ENCODE measurements at places on chromosomes 13 and 19.

DNA sequence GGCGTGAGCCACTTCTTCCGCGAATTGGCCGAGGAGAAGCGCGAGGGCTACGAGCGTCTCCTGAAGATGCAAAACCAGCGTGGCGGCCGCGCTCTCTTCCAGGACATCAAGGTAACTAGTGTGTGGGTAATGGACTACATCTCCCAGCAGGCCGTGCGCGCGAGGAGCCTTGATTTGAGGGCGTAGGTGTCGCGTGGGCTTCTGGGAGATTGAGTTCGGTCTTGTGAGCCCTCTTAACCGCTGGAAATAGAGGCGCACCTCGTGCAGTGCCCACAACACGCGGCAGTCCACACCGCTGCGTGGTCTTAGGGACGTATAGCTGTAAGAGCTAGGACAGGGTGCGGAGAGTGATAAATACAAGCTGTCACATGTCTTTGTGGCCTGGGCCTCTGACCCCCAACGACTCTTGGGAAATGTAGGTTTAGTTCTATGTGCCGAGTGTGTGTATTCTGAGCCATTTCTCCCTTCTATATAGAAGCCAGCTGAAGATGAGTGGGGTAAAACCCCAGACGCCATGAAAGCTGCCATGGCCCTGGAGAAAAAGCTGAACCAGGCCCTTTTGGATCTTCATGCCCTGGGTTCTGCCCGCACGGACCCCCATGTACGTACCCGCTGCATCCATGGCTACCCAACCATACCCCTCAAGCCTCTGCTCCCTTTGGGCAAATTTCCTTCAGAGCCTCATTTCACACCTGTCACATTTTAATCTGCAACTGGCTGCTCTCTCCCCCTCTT is 864 bp downstream of the FTL start:
- peak; percentile 95 for DNase-seq

DNA sequence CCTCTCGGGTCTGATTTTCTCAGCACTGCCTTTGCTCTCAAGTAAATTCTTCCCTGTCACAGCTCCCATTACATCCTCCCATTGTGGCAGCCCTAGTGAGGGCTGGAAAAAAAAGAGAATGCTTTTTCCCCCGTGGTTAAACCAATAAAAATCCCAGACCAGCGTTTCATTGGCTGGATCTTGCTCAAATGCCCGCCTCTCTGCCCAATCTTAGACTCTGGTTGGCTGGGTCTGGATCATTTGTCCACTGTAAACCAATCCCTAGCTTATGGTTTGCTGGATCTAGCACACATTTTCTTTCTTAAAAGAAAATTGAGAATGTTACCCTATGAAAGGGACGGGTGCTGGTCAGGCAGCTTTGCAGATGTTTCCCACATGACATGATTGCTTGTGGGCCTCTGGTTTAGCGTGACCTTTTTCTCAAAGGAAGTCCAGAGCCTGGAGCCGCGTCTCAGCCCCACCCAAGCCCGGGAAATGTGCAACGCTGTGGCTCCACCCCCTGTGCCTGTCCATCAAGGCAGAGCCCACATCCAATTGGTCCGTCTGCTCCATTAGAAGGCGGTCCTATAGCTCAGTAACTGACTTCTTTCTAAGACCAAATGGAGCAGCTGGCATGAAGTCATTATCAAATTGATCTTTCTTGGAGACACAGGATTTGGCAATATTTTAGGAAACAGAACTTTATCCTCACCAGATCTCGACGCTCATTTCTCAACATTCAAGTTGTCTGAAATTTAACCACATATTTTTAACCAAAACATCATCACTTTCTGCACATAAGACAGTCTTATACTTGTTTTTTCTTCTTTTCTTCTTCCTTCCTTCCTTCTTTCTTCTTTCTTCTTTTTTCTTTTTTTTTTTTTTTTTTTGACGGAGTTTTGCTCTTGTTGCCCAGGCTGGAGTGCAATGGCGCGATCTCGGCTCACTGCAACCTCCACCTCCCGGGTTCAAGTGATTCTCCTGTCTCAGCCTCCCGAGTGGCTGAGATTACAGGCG is 2.6 kb upstream of the MCEMP1 start:
- DNase-seq, result peak; percentile 85

DNA sequence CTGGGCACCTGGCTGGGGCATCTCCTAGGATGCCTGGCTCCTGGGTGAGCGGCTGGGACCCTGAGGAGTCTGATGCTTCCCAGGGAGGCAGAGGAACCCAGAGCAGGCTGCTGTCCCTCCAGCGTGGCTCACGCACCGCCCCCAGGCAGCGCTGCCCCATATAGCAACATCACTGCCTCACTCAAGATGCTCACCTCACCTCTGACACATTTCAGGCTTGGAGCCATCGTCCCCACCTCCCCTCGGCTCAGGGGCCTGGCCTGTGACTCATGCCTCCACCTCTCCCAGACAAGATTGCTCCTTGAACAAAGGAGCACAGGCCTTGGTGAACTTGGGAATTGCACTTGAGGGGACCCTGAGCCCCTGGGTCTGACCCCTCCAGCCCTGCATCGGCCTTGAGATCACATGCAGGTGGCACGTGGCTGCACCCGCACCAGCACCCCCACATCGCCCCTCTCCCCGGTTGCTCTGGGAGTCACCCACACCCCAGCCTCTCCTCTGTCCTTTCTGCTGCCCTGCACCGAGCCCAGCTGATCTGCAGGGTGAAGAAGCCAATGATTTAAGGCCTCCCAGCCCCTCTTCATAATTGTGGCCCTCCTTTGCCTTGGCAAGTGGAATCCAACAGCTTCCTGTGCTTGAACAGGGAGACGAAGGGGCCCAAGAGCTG is 11.2 kb downstream of the CEBPA start:
- no peak for DNase-seq

DNA sequence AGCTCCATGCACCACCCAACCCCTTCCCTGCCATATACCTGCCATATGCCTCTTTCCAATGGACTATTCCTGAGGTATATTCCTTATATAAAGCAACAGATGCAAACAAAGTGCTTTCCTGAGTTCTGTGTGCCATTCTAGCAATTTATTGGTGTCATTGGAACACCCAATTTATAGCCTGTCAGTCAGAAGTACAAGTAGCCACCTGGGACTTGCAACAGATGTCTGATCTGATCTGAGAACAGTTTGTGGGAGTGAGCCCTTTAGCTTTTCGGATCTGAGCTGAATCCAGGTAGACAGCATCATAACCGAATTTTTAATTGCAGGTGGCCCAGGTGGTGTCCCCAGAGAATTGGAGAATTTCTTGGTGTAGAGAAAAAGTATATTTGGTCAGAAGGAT is 963 bp upstream of the FPR3 start:
- DNase-seq, result no peak

- DNase-seq, result peak; percentile 47
Measured at GRCh38 chr13:47545201-47546024, 455.7 kb downstream of the SUCLA2 start.

- DNase-seq, result no peak
Measured at GRCh38 chr19:51252306-51253079, 1.6 kb downstream of the SIGLECL1 start.

- peak; percentile 92 for DNase-seq
Measured at GRCh38 chr19:46990991-46991676, 28.5 kb upstream of the NPAS1 start.

DNA sequence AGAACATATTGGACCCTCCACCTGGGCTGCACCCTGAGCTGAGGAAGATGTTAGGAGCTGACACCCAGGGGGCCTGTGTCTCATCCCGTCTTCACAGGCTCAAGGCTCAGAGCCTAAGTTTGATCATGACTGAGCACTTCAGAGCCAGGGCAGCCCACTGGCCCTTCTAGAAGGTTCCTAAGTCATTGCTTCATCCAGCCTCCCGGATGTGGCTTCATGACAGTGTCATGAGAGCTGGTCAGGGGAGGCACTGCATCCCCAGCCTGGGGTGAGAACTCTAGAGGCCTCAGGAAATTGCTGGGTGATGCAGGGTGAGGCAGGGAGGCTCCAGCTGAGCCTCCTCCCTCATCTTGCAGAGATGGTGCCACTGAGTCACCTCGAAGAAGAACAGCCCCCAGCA is 24.9 kb upstream of the PIK3R2 start:
- no peak for DNase-seq

DNA sequence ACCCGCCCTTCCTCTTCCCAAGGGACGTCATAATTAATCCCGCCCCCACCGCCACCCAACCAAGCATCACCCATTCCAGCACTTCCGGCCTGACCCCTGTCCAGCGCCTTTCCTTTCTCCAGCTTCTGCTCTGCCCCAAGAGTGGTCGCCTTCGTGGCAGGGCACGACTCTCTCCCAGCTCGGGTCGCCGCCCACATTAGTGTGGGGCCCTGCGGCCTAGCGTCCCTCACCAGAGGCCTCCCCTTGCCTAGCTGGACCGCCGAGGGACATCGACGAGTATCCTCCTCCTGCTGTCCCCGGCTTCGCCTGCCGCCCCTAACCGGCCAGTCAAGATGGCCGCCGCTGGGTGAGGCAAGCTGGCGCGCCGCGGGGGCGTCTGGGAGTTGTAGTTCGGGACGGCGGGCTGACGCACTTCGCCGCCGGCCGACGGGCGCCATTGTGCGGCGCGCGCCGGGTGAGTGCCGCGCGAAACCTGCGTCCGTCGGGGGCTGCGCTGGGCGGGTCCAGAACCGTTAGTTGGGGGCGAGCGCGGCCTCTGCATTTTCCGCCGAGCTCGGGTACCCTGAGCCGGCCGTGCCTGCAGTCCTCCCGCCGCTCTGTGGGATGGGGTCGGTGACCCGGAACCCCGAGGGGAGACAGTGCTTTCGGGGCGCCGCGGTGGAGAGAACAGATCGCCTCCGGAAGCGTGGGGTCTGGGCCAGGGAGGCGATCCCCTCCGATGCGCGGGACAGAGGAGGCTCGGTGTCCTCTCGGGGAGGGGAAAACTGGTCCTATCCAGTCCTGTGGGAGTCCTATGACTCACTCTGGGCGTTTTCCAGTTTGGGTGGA is at the start of gene ZNF274:
Gene ZNF274, plus strand, starts transcription at position 73 of the 828 bp plus-strand sequence. CDS start 905 bp downstream, outside the sequence.
- peak; percentile 96 for DNase-seq

Data from tongue (tissue), 3 donors.